ENCODE measurements at places on chromosomes 1 and 21.

- no peak for DNase-seq
These were observed 322.5 kb upstream of the ADGRL2 start for GRCh38 chr1:81478219-81478618.

DNA sequence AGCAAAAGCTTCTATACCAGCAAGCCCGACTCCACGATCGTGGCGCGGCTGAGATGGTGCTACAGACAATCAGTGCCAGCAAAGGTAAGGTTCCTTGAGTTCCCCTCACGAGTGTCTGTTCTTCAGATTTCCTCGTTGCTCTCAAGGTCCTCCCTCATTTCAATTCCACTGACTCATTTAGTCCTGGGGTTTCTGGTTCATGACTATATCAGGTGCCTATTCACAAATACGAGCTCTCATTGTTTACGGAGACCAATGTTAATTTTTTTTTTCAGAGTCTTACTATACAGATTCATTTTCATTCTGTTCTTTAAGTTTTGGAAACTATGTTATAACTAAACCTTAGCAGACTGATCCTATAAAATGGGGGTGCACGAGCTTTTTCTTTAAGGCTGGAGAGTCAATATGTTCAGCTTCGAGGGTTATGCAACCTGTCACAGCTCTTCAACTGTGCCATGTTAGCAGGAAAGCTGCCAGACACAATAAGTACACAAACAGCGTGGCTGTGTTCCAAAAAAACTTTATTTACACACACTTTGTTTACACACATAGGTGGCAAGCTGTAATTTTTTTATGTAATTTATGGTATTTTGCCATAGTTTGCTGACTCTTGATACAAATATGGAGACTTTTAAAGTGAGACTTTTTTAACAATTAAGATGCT lies 134.3 kb downstream of the ZP4 start:
- DNase-seq, result no peak

GRCh38 chr1:201565771-201566528 lies 27.0 kb downstream of the NAV1 start:
- no peak for DNase-seq

GRCh38 chr1:235597867-235598553 lies 51.6 kb downstream of the GNG4 start:
- DNase-seq, result no peak

GRCh38 chr1:44695671-44696070 lies 21.2 kb downstream of the ARMH1 start:
- DNase-seq, result no peak

DNA sequence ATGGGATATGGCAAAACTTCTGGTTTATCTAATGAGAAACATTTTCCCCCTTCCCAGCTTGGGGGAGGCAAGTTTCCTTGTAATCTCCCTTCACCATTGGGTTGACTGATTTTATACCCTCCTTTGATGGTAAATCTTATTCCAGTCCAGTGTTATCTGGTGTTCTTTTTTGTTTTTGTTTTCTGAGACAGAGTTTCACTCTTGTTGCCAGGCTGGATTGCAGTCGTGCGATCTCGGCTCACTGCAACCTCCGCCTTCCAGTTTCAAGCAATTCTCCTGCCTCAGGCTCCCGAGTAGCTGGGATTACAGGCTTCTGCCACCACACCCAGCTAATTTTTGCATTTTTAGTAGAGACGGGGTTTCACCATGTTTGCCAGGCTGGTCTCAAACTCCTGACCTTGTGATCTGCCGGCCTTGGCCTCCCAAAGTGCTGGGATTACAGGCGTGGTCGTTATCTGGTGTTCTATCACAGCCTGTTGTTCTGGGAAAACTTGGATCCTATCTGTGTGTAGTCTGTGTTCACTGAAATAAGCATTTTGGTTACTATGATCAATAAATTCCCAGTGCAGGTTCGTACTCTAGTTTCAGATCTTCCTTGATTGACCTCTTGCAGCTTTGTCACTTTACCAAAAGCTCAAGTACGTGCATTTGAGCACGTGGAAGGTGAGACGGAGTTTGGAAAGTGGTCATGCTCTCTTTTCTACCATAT lies 281.1 kb downstream of the NCAM2 start:
- DNase-seq, result no peak

GRCh38 chr21:27362249-27362648 lies 395.4 kb upstream of the ADAMTS5 start:
- no peak for DNase-seq

DNA sequence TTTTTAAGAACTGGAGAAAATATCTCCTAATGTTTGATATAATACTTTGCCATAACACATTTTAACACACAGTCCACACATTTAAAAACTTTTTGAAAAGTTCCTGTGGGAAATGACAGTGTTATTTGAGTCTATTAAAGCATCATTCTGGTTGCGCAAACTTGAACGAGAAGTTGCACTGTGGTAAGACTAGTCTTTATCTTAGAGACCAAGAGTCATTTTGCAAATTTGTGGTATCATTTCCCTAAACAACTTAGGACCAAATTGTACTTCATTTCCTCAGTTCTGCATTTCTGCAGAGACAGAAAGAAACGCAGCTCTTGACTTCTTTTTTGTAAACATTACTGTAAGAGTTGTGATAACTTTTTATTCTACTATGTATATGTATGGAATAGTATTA lies at the start of gene RGS18:
TSS of gene RGS18 (plus strand) at position 282 of the 400 bp plus-strand sequence. CDS start 176 bp downstream, outside the sequence.
- no peak for DNase-seq

DNA sequence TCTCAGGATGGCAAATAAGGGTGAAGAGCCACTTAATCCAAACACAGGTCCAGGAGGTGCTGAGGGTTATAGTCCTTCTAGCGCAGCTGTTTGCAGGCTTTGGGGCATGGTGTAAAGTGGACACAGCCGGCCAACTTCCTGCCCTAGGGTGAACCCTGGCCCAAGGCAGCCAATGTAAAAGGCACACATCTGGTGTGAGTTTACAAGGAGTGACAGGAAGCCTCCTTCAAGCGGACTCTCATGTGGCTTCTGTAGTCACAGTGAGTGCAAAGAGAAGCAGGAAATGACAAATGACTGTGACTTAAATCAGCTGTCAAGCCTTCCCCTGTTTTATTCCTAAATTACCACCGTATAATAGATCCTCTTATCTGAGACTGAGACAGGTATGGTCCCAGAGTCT lies 213.0 kb downstream of the CRB1 start:
- no peak for DNase-seq

- DNase-seq, result no peak
These were observed 106.4 kb downstream of the CTH start for GRCh38 chr1:70517444-70517843.

DNA sequence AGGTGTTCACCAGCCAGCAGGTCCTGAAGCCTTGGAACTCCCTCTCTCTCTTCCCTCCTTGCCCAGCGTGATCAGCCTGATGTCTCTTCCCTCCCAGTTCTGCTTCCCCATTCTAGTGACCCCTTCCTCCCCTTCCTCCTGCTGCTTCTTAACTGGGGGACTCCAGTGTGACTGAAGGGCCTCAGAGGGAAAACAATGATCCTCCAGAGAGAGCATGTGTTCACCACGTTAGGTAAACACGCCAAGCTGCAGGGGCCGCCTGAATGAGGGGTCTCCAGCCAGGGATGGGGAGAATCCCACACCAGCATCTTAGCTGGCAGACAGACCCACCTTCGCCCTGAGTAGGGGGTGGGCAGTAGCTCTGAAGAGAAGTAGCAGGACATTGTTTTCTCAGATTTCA lies 124.8 kb downstream of the TMEM53 start:
- DNase-seq, result no peak

- peak; percentile 88 for DNase-seq
These were observed 36.1 kb downstream of the EIF2D start for GRCh38 chr1:206575894-206576737.

DNA sequence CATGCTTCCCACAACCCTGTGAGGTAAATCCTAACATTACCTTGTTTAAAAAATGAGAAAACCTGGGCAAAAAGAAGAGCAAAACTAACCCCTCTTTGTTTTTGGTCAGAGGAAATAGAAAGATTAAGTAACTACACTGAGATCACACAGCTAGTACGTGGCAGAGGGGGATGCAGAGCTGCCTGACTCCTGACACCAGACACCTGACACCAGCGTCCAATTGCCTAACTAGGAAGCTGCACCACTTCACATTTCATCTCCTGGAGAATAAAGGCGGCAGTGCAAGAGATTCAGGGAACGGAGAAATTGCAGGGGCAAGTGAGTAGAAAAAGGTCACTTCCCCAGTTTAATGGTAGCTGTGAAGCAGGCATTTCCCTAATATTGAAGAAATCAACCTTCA lies 229.3 kb upstream of the PTBP2 start:
- no peak for DNase-seq

DNA sequence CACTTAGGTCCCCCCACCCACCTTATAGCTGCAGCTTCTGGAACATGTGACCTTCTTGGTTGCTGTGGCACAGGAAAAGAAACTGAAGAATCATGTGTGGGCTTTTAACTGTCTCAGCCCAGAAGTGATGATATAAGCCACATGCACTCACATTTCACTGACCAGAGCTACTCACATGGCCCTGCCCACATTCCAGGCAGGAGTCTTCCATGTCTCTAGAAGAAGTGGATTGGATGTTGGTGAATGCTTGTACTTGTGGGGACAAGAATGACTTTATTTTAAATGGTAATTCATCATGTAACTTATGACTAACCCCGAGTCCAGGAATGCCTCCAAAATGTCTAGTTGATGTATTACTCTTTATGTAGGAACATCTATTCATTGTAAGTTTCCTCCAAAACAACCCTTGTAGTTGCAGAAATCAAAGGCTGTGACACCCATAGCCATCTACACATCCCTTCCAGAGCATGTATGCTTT lies 15.8 kb upstream of the CAMK1G start:
- no peak for DNase-seq

- no peak for DNase-seq
These were observed 104.6 kb upstream of the TTC34 start for GRCh38 chr1:2906085-2906484.

GRCh38 chr1:207605444-207606361 lies 39.2 kb upstream of the CR1L start:
- DNase-seq, result no peak

DNA sequence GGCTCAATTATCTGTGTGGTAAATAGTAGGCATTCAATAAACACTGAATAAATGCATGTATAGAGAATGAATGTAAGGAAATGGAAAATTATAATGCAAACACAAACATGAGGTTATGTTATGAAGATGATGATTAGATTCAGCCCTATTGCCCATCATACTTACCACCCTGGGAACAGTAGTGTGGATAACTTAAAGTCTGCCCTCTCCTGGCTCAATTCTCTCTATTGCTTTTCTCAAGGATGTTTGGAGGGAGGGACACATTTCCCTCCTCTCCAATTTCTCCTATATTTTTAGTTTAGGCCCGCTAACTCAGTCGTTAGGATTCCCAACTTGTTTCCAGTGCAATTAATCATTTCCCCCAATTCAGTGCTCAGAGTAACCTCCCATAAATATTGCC lies 101.5 kb upstream of the TNR start:
- DNase-seq, result no peak

DNA sequence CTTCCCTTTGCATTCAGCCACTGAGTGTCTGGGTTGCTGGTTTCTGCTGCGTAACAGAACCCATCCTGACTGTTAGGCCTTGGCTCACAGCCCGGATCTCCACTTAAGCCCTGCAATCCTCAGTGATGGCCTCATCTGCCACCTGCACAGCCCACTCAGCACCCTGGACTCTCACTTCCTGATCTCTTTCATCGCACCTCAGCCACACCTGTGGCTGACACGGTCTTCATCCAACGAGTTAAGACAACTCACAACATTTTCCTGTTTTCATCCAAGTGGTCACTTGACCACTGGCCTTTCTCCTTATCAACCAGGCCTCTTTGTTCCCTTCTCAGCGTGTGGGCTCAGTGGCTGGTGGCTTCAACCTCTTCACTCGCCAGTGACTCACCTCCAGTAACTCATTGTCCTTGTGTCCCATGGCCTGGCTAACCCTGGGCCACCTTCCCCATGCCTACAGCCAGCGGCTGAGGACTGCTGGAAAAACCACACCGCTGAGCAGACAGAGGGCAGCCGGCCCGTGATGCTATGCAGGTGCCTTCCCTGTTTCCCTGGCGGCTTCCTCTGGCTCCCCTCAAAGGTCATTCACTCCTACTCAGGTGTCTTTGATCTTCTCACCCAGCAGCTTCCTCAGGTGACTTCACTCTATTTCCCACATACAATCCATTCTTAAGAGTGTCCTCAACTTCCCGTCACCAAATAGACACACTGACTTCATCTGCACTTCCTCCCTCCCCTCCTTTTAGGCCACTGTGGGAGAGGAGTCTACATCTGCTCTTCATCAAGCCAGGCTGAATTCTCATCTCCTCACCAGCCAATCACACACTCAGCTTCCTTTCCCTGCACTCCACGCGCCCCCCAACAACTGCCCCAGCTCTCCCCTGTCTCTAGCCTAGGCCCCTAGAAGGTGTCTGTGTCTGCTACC lies 19.9 kb upstream of the EDN2 start:
- no peak for DNase-seq

DNA sequence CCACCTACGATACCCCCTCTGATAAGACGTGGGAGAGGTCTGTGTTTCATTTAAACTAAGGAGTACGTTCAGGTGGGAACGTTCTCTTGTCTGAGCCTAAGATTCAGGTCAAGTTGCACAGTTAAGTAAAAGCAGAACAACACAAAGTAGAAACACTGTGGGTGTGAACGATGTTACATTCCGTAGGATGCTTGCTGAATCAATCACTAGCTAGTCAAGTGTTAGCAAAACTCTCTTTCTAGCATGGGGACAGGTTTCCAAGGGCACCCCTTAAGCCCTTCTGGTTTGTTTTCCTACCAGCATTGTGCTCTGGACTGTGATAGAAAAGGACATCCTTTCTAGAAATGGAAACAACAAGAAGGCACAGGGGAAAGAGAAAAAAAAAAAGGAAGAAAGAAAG lies 13.3 kb downstream of the C1orf162 start:
- DNase-seq, result no peak

DNA sequence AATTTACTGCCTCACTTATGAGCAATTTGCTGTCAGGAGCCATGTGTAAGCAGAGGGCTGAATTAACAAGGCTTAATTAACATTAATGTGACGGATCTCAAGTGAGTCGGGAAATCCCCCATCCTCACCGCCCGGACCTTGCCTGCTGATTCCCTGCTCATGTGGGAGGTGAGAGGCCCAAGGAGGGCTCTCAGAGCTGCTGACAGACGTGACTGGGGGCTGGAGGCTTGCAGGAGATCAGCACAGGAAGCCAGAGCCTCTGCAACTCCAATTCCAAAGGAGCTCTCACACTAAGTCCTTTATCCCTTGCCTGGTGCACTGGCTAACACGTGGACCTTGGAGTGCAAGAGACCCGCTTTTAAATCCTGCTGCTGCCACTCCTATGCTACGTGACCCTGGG lies 19.4 kb downstream of the LRP8 start:
- DNase-seq, result no peak

DNA sequence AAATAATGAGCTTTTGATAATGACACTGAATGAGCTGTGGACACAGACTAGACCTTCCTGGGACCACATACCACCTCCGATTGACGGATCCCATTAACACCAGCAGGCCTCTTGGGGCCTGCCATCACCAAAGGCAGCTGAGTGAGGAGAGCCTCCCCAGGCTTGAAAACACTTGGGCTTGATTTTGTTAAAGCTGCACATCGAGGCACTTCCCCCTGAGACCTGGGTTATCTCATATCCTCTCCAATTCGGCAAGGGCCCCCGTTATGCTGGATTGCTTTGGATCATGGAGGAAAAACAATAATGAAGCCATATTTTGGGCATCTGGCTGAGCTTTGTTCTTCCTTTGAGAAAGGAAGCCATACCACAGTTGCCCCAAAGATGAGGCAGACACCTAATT lies 143.0 kb downstream of the AJAP1 start:
- DNase-seq, result no peak

GRCh38 chr1:226610671-226611070 lies 62.1 kb downstream of the STUM start:
- DNase-seq, result no peak

Data from NCI-H1417 treated with DMSO at 0.1 percent for 48 hours (cell line).